ENCODE measurements at places on chromosomes 5 and 9.
A peak's percentile ranks its signal among the peaks of the same experiment; 100 is the strongest.

DNA sequence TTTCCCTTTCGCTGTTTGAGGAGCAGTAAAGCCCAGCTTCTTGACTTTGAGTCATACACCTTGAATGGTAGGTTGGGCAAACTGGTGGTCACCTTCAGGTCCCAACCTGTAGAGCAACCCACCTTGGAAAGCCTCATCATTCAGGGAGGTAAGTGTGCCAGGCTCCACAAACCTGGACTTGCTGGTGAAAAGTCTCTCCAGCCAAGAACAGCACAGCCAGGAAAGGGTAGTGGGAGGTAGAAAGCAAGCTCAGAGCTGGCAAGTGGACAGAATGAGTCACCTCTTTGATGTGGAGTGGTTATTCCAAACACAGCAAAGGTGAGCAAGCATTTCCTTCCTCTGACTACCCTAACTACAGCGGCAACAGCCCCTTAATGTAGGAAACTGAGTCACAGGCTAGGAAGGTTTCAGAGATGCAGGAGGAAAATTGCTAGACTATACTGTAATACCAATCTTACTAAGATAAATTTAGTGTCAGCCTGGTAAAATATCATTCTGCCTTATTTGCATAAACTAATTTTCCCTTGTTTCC is 117.5 kb upstream of the MTAP start:
- DNase-seq, result no peak

DNA sequence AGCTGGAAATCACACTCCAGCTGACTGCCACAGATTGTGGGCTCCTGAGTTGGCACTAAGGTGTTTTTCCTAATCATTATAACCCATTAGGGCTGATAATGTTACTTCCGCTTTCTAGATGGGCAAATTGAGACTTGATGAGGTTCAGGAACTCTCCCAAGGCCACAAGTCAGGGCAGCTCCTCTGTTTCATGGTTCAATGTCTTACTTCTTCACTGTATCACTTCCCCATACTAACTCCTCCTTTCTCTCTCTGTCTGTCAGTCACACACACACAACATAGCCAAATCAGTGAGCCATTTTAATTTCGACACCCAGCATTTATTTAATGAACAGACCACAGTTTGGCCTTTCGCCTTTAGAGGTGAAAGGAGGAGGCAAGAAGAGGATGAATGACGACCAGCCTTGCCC is 17.8 kb upstream of the TRAF1 start:
- DNase-seq, result no peak

GRCh38 chr9:114166614-114167572 is 11.6 kb downstream of the COL27A1 start:
- DNase-seq, result no peak

- DNase-seq, result no peak
These were observed 6.1 kb upstream of the TMEM252 start for GRCh38 chr9:68546596-68547390.

GRCh38 chr5:149808264-149808982 is 78.3 kb downstream of the PPARGC1B start:
- no peak for DNase-seq

DNA sequence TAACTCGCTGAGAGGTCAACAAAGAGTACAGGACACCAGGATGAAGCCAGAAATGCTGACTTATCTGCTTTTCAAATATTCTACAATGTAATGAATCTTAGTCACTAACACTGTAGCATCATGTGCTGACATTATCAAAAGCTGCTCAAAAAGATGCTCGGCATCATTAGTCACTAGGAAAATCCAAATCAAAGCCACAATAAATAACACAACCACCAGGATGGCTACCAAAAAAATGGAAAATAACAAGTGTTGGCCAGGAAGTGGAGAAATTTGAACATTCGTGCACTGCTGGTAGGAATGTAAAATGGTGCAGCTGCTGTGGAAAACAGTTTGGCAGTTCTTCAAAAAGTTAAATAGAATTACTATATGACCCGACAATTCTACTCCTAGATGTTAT is 269.1 kb downstream of the GLIS3 start:
- no peak for DNase-seq

GRCh38 chr9:6758498-6759184 is 868 bp downstream of the KDM4C start:
- peak; percentile 37 for DNase-seq

GRCh38 chr5:344668-345067 is 23.2 kb downstream of the AHRR start:
- DNase-seq, result no peak

DNA sequence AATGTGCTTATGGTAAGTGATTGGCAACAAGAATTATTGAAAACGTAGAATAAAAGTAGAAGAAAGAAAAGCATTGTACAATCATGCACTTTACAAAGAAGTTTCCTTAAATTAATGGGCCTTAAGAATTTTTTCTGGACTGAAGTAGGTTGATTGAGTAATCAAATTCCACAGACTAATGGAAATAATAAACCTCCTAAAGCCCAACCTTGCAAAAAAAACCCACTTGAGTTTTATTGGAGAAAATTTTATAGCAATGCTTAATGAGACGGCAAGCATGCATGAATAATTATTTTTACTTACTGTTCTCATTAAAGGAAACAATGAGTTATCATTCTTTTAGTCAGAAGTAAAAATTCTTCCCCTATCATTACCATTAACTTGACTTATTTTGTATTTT is 676.1 kb upstream of the C9orf72 start:
- DNase-seq, result no peak
